ENCODE measurements at places on chromosomes 11 and 22.

GRCh38 chr11:133134314-133135173 is 397.8 kb downstream of the OPCML start:
- no peak for DNase-seq

DNA sequence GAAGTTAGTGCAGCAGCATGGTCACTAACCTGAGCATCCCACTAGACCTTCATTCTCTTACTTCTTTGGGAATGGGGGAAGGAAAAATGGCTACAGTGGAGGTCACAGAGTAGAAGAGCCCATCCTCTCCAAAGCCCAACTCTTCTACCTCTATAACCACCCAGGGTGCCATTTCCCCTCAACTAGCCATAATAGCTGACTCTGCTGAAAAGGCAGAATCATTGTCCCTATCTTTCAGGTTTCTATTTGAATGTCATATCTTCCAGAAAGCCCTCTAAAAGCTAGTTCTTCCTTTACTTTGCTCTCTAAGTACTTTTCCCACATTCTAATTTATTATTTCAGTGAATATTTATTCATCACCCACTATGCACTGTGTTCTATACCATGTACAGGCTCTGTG is 421.6 kb downstream of the TENM4 start:
- no peak for DNase-seq

GRCh38 chr11:125494974-125495725 is 915 bp downstream of the FEZ1 start:
- no peak for DNase-seq

DNA sequence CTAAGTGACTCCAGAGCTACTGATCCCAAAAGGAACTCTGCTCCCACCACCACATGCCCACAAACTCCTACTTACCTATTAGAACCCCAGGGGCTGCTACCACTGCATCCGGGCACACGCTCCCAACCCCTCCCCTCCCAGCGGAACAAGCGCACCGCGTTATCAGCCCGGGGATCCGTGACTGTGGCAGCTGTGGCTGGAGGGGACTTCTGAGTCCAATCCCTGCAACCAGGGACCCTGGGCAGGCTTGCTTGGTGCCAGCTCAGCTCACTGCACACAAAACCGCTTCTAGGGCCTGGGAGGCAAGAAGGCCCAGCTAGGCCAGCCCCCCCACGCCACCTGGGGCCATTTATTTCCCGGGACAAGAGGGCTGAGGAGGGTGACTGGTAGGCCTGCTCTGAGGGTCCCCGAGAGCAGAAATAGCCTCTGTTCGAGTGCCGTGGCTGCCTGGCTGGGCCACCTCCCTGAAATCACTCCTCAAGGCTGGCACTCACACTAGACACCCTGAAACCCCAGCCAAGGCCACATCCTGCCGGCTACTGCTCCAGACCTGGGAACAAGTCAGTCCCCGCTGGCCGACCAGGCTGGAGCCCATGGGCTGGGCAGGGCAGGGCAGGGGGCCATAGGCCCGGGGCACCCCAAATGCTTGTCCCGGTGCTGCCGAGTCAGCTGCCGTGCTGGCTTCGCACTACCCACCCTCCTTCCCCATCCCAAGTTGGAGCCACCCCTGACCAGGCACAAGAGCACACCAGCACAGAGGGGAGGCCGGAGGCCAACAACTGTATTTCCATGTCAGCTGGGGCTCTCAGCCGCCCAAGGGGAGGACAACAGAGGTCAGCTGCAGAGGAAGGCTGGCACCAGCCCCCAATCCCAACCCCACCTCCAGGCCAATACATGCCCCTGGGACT is 1.9 kb upstream of the IFITM10 start:
- DNase-seq: no peak

GRCh38 chr11:131154351-131154750 is 216.1 kb upstream of the NTM start:
- no peak for DNase-seq

DNA sequence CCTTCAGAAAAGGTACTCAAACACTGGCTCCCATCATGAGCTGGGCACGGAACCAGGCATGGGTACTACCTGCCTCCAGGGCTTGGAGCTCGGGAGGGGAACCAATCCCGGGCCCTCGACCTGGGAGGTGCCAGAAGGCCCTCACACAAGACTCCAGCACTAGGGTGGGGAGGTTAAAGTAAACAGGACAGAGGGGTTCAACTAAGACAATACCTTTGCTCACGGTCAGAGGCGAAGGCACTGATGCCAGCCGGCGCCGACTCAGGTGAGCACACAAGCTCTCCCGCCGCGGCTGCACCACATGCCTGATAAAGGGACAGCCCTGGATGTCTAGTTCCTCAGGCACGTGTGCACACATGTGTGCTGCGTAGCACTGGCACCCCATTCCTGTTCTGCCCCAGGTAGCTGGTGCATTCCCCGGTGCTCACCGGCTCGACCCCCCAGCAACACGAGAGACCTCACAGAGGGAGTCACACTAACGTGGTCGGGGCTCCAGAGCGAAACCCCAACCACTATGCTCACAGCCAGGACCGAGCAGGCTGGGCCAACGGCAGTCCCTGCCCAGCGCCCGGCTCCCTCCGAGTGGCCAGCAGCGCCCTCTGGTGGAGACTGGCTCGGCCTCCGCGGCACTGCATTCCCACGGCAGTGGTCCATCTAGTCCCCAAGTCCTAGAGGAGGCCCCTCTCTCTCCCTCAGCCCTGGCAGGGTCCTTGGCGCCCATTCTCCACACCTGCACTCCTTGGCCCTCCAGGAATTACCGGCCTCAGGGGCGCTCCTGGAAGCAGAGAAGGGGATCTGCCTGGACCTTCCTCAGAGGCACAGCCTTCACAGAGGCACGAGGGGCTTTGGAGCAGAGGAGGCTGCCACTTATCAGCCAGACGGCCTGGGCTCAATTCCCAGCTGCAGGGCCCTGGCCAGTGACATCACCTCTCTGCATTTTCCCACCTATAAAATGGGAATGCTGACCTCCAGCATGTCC is 28.8 kb upstream of the MOB2 start:
- peak; percentile 46 for DNase-seq

DNA sequence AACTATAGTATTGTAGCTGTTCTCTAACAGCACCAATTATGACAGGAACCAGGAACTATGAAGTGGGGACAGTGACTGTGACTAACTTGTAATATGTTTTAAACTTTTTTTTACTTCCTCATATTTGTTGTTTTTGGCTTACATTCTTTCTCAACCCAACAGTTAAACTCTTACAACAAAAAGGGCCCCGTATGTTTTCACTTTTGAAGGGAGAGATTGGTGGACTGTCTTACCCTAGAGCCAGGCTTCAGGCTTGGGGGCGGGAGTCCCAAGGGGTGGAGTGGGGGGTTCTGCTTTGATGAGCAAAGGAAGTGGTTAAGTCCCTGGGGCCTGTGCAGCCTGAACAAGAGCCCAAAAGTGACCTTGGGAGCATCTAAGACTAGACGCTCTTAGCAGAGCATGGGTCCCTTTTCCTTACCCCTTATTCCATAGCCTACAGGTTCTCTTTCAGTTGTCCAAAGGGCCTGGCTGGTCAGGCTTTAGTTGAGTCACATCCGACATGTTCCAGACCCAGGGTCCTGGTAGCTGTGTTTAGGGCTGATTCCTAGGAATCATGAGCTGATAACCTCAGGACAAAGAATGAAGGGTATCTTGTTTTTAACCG is 38.8 kb downstream of the STIM1 start:
- no peak for DNase-seq

DNA sequence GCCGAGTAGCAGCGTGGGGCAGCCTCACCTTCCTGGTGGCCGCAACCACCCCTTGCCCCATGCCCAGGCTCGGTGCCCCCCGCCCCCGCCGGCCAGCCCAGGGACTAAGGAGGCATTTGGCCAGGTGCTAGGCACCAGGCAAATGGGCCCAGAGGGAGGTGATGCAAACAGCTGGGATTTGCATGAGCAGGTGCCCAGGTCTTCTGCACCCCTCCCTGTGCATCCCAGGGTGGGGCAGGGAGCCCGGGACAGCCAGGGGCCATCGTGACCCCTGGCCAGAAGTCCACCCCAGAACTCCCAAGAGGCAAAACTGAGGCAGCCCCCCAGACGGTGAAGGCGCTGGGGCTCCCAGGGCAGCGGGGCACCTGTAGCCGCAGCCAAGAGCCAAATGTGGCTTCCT is 18.1 kb downstream of the TRPM5 start:
- no peak for DNase-seq

GRCh38 chr11:19347911-19348310 is 107.2 kb upstream of the E2F8 start:
- no peak for DNase-seq

DNA sequence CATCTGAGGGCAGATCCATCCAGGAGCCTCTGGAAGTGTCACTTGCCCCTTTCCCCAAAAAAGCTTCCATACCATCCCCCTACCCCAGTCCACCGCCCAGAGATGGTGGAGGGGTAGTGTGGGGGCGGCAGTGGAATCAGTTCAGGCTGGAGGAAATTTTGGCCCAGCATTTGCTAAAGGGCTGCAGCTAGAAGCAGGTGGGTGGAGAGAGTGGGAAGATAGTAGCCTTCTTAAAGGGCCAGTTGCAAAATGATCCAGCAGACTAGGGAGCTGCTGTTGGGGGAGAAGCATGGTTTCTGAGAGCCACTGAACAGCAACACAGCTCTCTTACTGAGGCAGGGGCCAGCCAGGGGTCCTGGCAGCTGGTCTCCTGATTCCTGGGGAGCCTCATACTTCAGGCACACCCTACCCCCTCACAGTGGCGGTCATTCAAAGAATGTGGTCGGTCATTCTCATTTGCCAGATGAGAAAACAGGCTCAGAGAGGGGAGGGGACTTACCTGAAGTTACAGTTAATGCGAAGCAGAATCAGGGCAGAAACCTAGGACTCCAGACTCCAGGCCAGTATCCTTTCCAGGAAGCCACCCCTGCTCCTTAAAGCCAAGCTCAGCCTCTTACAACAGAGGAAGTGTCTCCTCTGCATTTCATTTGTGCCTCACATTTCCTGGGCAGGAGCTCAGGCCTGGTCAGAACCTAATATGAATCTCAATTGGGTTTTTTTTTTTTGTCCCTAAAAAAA is 5.4 kb downstream of the SEC14L2 start:
- no peak for DNase-seq

GRCh38 chr11:3028813-3029212 is 28.4 kb downstream of the CARS1 start:
- no peak for DNase-seq

DNA sequence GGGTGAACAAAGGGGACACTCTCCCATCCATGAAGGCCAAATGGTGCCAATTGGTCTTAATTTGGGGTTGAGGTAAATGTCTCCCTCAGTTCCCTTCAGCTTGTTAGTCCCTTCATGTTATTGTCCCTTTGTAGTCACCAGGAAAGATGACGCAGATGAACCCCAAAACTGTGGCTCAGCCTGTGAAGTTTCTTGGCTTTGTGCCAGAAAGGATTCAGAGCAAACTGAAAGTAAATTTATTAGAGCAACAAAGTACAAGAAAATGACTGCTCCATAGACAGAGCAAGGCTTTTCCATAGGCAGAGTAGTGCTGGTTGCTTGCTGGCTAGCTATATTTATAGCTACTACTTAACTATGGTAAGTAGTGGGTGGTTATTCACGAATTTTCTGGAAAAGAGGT is 16.7 kb downstream of the OR4C3 start:
- DNase-seq: no peak

DNA sequence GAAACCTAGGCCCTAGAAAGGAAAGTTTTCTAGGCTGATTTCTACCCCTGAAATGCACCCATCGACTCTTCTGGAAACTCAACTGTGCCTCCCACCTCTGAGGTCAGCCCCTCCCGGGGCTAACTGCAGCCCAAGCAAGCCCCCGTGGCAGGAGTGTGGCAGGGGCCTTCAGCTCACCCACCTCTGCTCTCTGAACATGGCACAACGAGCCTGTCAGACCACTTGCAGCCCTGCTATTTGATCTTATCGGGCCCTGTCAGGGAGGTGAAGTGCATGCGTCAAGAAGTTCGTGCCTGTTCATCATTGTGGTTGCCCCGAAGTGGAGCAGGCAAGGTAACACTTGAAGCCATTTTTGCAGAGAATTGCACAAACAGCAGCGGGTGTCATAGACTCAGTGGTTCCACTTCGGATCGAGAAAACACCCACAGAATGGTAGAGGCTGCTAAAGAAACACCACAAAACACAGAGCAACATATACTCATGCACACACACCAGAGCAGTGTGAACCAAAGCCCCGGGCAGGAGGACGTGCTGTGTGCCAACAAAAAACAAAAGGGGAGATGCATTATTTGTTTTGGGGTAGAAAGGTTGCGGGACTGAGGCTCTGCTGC is 262.7 kb downstream of the ETS1 start:
- peak; percentile 78 for DNase-seq

- no peak for DNase-seq
Observed at GRCh38 chr11:84901991-84902390, 725.2 kb downstream of the DLG2 start.

GRCh38 chr11:41316751-41317150 is 142.7 kb downstream of the LRRC4C start:
- DNase-seq: no peak

DNA sequence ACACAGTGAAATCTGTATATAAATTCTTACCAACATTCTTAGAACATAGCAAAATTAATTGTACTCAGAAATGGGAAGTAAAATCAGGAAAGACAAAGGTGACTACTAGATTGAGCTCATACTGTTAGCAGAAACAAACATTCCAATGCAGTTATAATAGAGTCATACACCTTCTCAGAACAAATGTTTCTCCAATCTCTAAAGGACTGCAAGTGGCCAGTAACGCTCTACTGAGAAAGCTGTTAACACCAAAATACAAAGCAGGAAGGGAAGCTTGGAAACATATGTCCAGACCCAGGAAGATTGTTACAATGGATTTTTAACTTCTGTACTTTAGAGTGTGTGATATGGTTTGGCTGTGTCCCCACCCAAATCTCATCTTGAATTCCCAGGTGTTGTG is 341.5 kb downstream of the LARGE1 start:
- DNase-seq: no peak

GRCh38 chr11:32426819-32427615 is 8.3 kb downstream of the WT1 start:
- no peak for DNase-seq

GRCh38 chr11:17403980-17404759 is 15.7 kb upstream of the KCNJ11 start:
- DNase-seq: no peak

GRCh38 chr11:65791719-65792213 is 4.9 kb downstream of the OVOL1 start:
- peak; percentile 58 for DNase-seq

DNA sequence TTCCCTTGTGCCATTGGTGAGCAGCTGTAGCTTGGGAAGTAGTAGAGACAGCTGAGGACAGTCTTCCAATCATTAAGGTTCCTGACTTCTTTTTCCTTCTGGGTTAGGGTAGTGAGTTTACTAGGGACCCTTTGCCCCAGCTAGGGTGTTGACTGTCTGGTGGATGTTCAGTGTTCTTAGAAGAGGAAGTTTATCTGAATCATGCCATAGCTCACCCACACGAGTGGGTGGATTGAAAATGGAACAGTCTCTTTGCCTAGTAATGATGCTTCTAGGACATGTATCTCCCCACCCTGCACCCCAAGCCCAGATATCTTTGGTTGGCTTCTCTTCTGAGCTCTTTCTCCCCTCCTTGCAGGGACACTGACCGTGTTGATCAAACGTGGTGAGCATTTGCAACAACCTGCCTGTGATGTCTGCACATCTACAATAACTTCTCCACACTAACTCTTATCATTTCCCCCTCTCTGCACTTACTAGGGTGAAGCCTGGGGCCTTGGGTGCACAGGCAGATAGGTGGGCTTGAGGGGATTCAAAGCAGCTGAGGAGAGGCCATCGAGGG is 57.1 kb upstream of the HORMAD2 start:
- no peak for DNase-seq

Data from stimulated activated CD8-positive, alpha-beta memory T cell treated with anti-CD3 and anti-CD28 coated beads, Interleukin-15, amount 100 ng/mL, for 48 hours (primary cell).